AG04450 (cell line): ENCODE measurements at places on chromosomes 5 and 9.

DNA sequence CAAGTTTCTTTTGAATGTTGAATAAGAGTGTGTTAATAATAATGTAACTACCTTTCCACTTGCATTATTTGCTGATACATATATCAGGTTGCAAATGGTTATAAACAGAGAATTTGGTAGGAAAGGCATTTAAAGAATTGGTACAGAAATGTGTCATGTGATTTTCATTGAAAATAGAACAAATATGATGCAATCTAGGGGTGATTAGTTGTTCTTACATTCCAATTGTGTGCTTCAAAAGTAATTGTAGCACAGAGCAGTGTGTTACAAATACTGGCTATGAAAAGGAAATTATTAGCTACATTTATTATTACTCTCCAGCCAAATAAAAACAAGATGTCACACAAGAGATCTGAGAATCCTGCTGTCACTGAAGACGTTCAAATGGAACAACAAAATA, 61.8 kb upstream of the PRDM9 start:
- DNase-seq: no peak

DNA sequence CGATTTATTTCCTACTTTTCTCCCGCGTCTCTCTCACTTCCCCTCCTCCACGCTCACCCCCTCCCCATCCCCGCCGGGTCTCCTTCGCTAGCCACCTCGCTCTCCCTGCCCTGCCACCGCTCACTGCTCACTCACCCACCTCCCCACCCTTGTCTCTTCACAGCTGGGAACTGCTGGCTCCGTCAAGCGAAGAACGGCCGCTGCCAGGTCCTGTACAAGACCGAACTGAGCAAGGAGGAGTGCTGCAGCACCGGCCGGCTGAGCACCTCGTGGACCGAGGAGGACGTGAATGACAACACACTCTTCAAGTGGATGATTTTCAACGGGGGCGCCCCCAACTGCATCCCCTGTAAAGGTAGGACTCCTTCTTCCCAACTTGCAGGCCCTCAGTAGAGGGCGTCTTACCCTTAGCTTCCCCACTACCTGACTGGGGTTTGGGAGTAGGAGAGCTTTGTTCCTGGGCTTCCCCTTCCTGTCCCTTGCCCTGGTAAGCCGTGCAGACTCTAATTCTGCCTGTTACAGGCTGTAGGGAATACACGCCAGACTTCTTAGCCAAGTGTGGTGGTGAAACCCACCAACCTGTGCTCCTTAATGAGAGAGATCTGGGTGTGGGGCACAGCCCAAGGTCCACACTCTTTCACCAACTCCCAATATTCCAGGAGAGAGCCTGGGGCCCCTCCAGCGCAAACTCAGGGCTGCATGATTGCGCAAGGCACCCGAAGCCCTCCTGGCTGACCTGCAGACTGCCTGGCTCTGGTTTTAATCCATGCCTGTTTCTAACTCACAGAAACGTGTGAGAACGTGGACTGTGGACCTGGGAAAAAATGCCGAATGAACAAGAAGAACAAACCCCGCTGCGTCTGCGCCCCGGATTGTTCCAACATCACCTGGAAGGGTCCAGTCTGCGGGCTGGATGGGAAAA, 2.5 kb downstream of the FST start:
- no peak for DNase-seq

DNA sequence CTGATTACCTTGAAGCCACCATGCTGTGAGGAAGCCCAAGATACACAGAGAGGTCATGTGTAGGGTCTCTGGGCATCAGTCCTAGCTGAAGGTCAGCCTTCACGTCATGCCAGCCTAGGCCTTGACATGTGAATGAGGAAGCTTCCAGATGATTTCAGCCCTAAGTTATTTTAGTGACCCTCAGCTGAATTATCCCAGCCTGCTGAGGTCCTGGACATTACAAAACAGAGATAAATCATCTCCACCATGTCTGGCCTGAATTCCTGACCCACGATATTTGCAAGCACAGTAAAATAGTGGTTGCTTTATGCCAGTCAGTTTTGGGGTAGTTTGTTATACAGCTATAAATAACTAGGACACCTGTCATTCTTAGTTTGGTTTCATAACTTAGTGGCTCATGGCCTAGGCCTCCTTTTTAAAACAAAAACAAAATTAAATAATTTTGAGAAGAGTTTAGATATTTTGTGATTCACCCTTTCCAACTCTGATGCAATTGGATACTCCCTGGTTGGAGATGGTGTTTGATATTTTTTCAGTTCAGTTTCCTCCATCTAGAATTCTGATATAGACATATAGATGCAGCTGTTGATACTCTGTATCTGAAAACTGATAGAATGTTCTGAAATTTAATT, 571.3 kb upstream of the CLINT1 start:
- no peak for DNase-seq

- DNase-seq: no peak
Observed at GRCh38 chr5:1295650-1296037, 776 bp upstream of the TERT start.

- DNase-seq: no peak
Observed at GRCh38 chr9:93020771-93021670, 37.5 kb upstream of the SUSD3 start.

GRCh38 chr5:126587551-126588390, 7.2 kb downstream of the ALDH7A1 start:
- DNase-seq: no peak

- DNase-seq: no peak
Observed at GRCh38 chr9:83362341-83362995, 175.7 kb downstream of the FRMD3 start.

DNA sequence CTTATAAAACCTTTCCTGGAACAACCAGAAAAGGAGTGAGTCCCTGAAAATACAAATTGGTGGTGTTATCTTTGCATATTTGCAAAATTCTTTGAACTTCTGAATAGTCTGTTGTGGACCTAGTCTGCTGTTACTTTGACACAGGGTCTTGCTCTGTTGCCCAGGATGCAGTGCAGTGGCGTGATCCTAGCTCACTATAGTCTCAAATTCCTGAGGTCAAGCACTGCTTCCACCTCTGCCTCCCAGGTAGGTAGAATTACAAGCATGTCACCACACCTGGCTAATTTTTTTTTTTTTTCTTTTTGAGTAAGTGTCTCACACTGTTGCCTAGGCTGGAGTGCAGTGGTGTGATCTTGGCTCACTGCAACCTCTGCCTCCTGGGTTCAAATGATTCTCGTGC, 43.7 kb upstream of the SPRY4 start:
- DNase-seq: no peak

- no peak for DNase-seq
Observed at GRCh38 chr9:89621676-89622075, 16.9 kb downstream of the GADD45G start.
